Heart left ventricle (tissue), 16 donors: ENCODE measurements at places on chromosomes 7 and 10. TPM values are rescaled to one million over a fixed set of nuclear protein-coding genes. Genes with fewer than 3 reads are reported as not detected.
A peak's percentile ranks its signal among the peaks of the same experiment; 100 is the strongest.

GRCh38 chr7:4225881-4226523, 456.1 kb upstream of the FOXK1 start:
- DNase-seq = no peak

- no peak for DNase-seq
Observed at GRCh38 chr10:78905015-78905956, 163.5 kb upstream of the ZMIZ1 start.

DNA sequence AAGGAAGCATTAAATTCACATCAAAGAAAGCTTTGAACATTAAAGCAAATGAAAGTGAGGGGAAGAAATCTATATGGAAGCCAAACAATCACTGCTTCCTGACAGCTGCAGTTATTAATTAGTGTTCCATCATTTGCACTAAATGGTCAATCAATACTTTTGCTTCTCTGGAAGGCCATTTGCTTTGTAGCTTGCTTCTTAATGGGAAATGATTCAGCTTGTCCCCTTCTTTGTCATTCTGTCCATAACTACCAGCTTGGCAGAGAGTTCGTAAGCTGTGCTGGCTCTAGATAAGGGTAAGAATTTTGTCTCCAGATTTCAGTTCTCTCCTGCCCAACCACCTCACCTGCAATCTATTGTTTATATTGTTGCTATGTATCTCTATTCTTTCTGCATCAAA, 596.6 kb downstream of the CNTNAP2 start:
- no peak for DNase-seq

DNA sequence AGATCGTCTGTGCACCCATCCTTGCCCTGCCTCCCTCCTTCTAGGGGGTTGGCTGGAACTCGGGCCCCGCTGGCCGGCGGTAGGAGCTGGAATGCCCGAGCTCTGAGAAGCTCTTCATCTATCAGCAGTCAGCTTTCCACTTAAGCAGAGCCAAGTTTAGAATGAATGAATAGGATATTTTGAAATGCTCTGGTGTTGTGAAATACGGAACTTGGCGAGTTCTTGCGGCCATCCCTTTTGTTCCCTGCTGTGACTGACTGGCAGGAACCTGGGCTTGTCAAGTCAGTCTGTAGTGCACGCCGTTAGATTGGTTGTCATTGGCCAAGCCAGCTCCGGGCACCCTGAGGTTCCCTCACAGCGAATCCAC, 33.3 kb downstream of the FOXK1 start:
- peak; percentile 84 for DNase-seq

- no peak for DNase-seq
Observed at GRCh38 chr10:6514844-6515780, 65.0 kb downstream of the PRKCQ start.

GRCh38 chr10:103740611-103741010, 114.8 kb downstream of the SH3PXD2A start:
- DNase-seq = no peak

Gene ODAD2
- 0.72 TPM for total RNA-seq

Gene RBM20
- 147 TPM for total RNA-seq

Gene GIMAP6
- 20.3 TPM for total RNA-seq

Gene ZNF425
- total RNA-seq = 1.00 TPM

- no peak for DNase-seq
Observed at GRCh38 chr7:66083677-66084076, 8.1 kb downstream of the ASL start.

DNA sequence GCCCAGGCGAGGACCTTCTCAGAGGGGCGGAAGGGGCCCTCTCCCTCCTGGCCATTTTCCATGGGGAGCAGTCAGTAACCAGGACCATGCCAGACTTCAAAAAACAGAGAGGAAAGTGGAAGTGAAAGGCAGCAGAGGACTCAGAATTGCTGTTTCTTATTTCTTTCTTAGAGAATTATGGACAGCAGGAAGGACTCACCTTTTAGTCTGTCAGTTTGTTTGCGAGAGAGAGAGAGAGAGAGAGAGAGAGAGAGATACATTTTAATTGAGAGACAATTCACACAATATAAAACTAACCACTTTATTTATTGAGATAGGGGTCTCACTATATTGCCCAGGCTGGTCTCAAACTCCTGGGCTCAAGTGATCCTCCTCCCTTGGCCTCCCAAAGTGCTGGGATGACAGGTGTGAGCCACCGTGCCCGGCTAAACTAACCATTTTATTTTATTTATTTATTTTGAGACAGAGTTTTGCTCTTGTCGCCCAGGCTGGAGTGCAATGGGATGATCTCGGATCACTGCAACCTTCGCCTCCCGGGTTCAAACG, 24.5 kb downstream of the SCD start:
- no peak for DNase-seq

DNA sequence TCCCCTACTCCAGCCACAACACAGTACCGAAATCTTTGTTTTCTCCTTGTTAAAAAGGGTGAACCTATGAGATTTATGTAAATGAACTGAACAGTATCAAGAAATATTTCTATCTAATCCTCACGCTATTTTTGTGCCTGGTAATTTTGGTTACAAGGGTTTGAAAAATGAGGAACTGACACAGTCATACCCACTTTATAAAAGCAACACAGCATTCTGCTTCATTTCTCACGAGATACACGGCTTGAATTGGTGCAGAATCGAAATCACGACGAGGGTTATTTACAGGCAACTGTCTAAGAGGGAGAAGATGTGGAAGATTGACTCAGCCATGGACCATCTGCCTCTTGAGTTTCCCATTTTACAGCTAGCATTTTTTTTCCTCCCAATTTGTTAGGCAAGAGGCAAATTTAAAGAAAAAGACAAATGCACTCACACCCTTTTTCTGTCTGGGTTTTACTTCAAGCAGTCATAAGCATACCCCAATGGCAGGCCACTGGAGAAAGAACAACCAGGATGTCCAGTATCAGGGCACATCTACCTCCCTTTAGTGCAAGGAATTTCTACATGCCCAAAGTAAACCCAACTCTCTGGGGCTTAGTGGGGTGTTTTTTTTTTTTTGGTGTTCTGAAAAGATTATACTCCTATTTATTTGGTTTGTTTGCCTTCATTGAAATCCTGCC, 108.1 kb downstream of the ITGB8 start:
- no peak for DNase-seq

Gene ARMC3
- not detected for total RNA-seq

GRCh38 chr10:3472287-3473051, 299.9 kb upstream of the PITRM1 start:
- DNase-seq = no peak

DNA sequence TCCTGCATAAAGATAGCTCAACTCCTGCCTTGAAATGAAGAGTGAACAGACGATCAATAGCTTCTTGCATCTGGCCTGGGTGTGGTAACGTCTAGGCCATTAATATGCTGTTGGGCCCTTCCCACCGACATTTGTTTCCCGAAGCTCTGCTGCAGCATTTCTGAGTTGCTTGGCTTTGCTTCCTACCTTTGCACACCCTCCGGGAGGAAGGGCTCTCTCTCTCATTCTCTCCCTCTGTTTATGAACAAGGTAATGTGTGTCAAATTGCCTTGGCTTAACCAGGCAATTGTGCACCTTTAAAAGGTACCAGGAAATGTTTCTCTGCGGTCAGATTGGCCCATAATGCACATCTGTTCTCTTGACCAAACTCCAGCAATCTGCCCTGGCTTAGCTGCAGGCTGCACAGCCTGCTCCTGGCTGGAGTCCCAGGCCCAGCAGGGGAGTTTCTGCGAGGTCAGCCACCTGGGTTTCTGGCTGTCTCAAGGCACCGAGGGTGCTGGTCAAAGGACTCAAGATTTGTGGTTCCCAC, 223.7 kb downstream of the SNX10 start:
- DNase-seq = no peak

- DNase-seq = no peak
Observed at GRCh38 chr10:30803892-30804322, 174.4 kb upstream of the LYZL2 start.

Gene MAT1A
- not detected for total RNA-seq
